Small intestine (tissue), 16 donors: ENCODE measurements at places on chromosomes 6 and 20.
A peak's percentile ranks its signal among the peaks of the same experiment; 100 is the strongest.

- no peak overlapping the region for H3K27ac ChIP-seq
- no peaks in the 10 kb centered on the region for H3K27me3 ChIP-seq
- H3K4me3 ChIP-seq = no peak overlapping the region
- no peaks in the 10 kb centered on the region for H3K4me1 ChIP-seq
Measured at GRCh38 chr6:118963003-118963402, 28.0 kb upstream of the MCM9 start.

DNA sequence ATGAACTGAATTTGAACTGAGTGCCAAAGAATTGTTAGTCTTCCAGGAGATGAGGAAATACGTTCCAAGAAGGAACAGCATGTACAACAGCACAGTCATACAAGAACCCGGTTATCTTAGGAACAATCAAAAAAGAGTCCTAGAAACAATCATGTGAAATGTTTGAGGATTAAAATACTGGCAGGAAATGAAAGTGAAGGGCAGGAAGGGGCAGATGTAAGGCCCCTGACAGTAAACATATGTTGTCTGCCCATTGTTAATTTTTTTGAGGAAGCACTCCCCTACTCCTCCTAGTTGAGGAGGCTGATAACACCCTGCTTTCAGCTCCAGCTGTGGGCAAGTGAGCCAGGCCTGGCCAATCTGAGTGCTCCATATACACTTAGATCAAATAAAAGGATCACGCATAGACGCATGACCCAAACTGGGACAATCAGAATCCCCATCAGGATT is 220.9 kb downstream of the HACE1 start:
- H3K27me3 ChIP-seq = no peaks in the 10 kb centered on the region
- DNase-seq = no peak
- no peaks in the 10 kb centered on the region for H3K4me1 ChIP-seq
- no peaks in the 10 kb centered on the region for H3K36me3 ChIP-seq
- no peak overlapping the region for H3K27ac ChIP-seq

- H3K27me3 ChIP-seq = no peaks in the 10 kb centered on the region
- no peak overlapping the region for H3K27ac ChIP-seq
- no peaks in the 10 kb centered on the region for H3K36me3 ChIP-seq
- DNase-seq = no peak
- H3K4me1 ChIP-seq = peaks cover 40% of the 10 kb centered on the region
- H3K4me3 ChIP-seq = no peak overlapping the region
Measured at GRCh38 chr20:51009303-51010042, 13.4 kb downstream of the KCNG1 start.

- H3K27ac ChIP-seq = no peak within 1 kb of the TSS
- no peaks in the 10 kb centered on the region for H3K27me3 ChIP-seq
- no peaks in the 10 kb centered on the region for H3K4me1 ChIP-seq
- H3K4me3 ChIP-seq = peak within 1 kb of the TSS; percentile 48
- DNase-seq = peak; percentile 26
Measured at GRCh38 chr20:32052090-32052777, at the start of gene HCK. Gene HCK, plus strand, starts transcription at chr20:32052242.

- no peaks in the 10 kb centered on the region for H3K4me1 ChIP-seq
- no peak overlapping the region for H3K27ac ChIP-seq
- H3K4me3 ChIP-seq = no peak overlapping the region
- no peaks in the 10 kb centered on the region for H3K27me3 ChIP-seq
Measured at GRCh38 chr6:124989136-124989983, 27.1 kb downstream of the RNF217 start.

DNA sequence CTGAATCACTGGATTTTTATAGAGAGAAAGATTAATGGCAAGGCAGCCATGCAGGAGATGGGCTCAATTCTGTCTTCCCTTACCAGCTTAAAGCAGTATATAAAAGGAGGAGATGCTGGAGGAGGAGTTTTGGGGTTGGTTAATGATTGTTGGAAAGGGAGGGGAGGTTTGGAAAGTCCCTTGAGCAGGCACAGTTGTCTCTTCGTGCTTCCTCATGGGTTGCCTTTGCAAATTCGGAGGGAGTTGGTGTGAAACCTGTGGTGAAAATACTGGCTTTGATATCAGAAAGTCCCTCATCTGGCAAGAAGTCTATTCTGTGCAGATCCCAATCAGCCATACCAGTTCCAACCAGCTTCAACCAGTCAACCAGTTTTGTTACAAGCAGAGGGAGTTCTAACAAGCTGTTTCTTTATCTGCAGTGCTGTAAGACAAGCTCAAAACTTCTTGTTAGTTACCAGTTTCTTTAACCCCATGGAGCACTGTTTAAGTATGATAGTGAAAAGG is 107.0 kb downstream of the HIVEP1 start:
- peaks cover 8% of the 10 kb centered on the region for H3K36me3 ChIP-seq
- no peaks in the 10 kb centered on the region for H3K27me3 ChIP-seq
- peak; percentile 18 for DNase-seq
- no peak overlapping the region for H3K27ac ChIP-seq
- peaks cover 2% of the 10 kb centered on the region for H3K4me1 ChIP-seq
- H3K4me3 ChIP-seq = no peak overlapping the region

DNA sequence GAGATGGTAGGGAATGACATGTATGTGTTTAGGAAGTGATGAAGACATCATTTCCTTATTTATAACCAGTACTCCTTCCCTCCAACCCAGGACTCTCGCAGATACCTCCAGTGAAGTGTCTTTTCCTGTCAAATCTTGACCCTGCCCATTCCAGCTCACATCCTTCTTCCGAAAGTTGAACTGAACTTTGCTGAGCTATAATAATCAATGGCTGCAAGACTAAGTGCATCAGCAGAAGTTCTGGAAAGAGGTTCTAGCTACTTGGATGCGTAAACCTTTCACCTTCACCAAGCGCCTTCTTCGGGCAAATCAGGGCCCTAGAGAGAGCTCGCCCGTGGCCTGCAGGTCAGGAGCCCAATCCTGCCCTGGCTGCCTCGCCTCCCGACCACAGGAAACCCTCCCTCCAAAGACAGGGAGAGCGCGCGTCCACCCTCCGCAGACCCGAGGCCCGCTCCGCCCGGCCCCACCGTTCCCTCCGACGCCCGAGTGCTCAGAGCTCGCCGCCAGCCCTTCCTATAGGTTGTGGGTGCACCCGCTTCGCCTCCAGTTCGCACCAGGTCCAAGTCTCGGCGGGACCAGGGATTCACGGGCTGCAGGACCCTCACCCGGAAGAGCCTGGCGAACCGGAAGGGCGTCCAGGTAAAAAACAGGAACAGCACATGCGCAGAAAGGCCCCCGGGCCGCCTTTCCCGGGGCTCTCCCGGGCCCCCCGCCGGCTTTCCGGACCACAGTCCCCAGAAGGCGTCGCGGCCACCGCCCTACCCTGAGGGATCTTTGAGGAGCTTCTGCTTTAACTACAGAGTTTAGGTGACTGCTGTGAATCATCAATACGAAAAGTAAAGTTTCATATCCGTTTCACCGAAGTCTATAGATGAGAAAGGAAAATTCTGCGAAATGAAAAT is at the start of gene ZNF334:
Gene ZNF334, minus strand, starts transcription at position 617 of the 902 bp plus-strand sequence. CDS start 1,457 bp downstream, outside the sequence.
- H3K4me1 ChIP-seq = no peaks in the 10 kb centered on the region
- no peaks in the 10 kb centered on the region for H3K36me3 ChIP-seq
- peak within 1 kb of the TSS; percentile 88 for H3K27ac ChIP-seq
- peak; percentile 93 for DNase-seq

- peaks cover 2% of the 10 kb centered on the region for H3K36me3 ChIP-seq
- H3K4me1 ChIP-seq = peaks cover 8% of the 10 kb centered on the region
- H3K27me3 ChIP-seq = no peaks in the 10 kb centered on the region
- no peak for DNase-seq
- no peak overlapping the region for H3K27ac ChIP-seq
Measured at GRCh38 chr20:44586289-44586911, 4.0 kb downstream of the PKIG start.

DNA sequence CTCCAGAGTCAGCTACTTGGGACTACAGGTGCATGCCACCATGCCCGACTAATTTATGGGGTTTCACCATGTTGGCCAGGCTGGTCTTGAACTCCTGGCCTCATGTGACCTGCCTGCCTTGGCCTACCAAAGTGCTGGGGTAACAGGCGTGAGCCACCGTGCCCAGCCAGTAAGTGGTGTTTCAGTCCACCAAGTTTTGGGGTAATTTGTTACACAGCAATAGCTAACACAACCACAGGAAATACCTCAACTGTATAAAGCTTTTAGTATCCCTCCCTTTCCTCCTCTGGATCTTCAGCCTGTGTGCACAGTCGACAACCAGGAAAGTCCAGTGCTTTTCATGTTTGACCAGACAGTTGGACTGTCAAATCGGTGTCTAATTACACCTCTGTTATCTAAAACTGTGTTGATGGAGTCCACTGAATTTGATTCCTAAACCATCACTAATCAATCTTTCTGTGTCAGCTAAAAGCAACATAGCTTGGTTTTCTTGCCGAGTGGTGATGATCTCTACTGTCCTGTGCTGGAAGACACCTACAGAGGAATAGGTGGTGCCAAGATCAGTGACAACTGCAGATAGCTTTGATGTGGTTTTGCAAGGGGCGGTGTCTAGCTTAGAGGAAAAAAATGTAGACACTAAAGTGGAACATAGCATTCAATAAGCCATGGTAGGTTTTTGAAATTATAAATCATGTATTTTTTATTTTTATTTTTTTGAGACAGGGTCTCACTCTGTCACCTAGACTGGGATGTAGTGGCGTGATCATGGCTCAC is 22.2 kb upstream of the ZBTB2 start:
- no peak for DNase-seq
- H3K4me1 ChIP-seq = no peaks in the 10 kb centered on the region
- H3K27me3 ChIP-seq = no peaks in the 10 kb centered on the region
- H3K36me3 ChIP-seq = peaks cover 6% of the 10 kb centered on the region
- H3K27ac ChIP-seq = no peak overlapping the region

GRCh38 chr6:11535801-11536230 is 1.7 kb upstream of the TMEM170B start:
- no peak overlapping the region for H3K27ac ChIP-seq
- DNase-seq = peak; percentile 29
- H3K36me3 ChIP-seq = no peaks in the 10 kb centered on the region
- H3K4me3 ChIP-seq = no peak overlapping the region
- peaks cover 3% of the 10 kb centered on the region for H3K27me3 ChIP-seq
